ENCODE measurements at places on chromosomes 11 and 22.

DNA sequence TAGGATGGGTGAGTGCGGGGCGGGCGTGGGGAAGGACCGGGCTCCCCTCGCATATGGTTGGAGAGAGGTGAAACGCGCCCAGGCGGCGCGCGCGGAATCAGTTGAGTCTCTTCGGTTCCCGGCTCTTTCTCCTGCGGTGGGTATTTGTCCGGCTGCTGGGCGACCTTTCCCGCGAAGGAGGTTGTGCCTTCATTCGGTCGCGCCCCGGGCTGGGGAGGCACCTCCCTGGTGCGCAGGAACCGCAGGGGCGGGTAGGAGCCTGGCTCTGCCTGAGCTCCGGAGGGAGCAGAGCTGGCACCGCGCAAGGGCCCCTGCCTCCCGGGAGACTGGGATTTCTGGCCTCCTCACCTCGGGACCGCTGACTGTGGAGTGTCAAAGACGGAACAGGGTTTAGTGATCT lies 27.5 kb downstream of the SAA4 start:
- no peak for DNase-seq

DNA sequence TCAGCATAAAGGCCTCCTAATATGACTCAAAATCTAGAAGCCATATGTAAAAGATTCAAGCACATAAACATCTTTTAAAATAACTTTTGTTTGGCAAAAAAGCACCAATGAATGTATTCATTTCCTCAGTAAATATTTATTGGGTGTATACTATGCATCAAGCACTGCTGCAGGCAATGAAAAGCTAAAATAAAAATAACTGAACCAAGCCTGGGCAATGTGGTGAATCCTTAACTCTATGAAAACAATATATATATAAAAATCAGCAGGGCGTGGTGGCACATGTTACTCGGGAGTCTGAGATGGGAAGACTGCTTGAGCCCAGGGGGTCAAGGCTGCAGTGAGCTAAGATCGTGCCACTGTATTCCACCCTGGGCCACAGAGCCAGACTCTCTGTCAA lies 27.8 kb downstream of the PIK3C2A start:
- no peak for DNase-seq

DNA sequence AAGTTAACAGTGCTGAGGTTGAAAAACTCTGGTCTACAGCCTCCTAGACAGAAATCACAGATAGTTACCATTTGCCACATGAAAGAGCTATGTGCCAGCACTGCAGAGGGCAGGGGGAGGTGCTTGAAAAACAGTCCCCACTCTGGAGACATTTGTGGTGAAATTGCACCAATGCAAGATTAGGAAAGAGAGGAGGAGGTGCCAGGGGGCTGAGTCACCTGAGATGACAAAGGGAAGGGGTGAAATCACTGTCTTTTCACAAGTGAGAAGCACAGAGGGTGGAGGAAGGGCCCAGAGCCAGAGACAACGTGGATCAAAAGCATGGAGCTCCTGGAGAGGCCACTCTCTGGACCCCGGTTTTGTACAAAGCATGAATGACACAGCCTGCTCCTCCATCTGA lies 196.3 kb downstream of the BUD13 start:
- no peak for DNase-seq

DNA sequence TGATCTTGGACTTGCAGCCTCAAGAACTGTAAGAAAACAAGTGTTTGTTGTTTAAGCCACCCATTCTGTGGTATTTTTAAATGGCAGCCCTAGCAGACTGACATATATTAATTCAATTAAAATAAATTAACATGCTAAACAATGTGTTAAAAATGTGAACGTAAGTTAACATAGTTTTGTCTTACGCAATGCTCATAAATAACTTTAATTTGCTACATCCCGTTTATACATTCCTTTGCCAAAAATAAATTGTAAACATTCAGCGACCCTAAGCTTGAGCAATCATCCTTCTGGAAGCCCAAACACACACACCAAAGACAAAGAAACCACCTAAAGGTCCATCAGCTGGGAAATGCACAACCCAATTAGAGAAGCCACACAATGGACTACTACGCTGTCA lies 70.4 kb downstream of the CELSR1 start:
- DNase-seq = no peak

DNA sequence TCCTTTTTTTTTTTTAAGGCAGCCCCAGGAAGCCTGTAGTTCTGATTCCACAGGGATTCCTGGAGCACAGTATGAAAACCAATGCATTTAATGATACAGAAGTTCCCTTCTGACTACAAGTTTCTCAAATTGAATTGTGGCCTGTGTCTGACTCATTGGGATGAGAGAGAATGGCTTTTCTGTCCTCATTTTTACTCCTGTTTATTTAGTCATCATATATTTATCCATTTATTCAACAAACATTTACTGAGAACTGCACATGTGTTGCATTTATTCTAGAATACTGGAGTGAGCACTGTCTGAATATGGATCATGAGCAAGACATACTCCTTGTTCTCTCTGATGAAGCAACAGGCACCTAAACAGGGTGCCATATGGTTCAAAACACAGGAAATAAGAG lies 231.2 kb downstream of the NTM start:
- DNase-seq = no peak

GRCh38 chr11:76742902-76743301 lies 40.3 kb upstream of the TSKU start:
- DNase-seq = no peak

- peak; percentile 12 for DNase-seq
Measured at GRCh38 chr11:58024601-58025091, 965 bp downstream of the OR9Q1 start.

- no peak for DNase-seq
Measured at GRCh38 chr11:19246816-19247215, 6.1 kb upstream of the E2F8 start.

DNA sequence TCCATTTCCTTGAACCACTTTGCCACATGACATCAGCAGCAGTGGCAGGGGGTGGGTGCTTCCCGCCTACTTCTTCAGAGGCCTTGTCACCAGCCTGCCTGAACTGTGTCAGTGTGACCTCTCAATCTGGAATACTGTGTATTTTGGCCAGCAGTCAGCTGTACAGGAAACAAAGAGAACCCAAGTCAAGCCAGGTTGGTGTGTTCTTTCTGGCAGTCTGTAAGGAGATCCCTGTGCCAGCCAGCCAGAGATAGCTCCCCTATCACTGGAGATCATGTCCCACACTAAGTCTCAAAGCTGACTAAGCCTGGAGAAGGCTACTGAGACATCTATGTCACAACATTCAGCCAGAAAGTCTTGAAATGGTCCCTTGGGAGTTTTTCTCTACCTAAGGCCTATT lies 142.1 kb downstream of the TRPC6 start:
- no peak for DNase-seq

DNA sequence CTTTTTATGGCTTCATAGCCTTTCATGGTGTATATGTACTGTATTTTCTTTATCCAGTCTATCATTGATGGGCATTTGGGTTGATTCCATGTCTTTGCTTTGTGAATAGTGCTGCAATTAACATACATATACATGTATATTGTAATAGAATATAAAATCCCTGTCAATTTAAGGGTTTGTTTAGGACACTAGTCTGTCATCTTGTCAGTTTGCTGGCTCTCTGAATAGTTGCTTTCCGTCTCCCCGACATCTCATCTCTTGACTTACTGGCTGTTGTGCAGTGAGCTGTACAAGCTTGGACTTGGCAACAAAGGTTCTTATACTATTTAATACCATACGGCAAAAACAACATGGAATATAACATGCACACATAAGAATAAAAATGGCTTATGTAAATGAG lies 1487.5 kb downstream of the LRRC4C start:
- DNase-seq = no peak
